Heart left ventricle (tissue), 16 donors: ENCODE measurements at places on chromosomes 12 and 14. TPM values are rescaled to one million over a fixed set of nuclear protein-coding genes. Genes with fewer than 3 reads are reported as not detected.

- DNase-seq: no peak
Measured at GRCh38 chr12:95416111-95416636, 57.8 kb upstream of the METAP2 start.

Gene KRT73
- total RNA-seq: not detected

- no peak for DNase-seq
Measured at GRCh38 chr12:25382311-25383106, 131.8 kb upstream of the KRAS start.

DNA sequence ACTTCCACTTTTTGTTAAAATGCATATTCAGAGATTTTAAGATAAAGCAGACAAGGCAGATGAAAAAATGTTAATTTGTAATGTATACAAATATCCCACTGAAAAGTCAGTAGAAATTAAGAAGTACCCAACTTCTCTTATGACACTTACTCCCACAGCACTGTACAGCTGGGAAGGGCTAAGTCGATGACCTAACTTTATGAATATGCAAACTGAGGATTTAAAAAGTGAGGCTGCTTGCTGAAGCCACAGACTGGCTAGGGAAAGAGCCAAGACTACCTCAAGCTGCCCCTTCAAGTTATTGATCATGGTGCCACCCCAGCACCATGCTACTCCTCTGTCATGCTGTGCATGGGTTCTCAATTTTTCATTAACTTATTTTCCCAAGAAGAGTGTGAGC is 17.0 kb downstream of the PPM1H start:
- no peak for DNase-seq

- no peak for DNase-seq
Measured at GRCh38 chr12:4859478-4860210, 50.1 kb upstream of the KCNA1 start.

DNA sequence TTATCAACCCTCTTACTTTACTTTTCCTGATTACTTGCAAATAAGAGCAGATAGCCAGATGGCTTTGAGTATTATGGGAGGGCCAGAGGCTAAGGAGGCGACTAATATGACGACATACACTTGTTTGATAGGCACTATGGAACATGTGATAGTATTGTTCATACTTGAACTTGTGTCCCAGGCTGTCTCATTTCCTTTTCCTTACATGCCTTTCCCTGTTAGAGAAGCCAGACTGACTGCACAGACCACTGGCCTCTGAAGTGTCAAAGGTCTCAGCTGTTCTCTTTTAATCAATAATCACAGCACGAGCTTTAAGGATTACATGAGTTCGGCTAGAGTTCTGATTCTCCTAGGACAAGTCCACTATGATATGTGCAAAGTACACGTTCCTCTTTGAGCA is 326.0 kb downstream of the PRKD1 start:
- DNase-seq: no peak

GRCh38 chr14:81618695-81619094 is 85.0 kb upstream of the SEL1L start:
- DNase-seq: no peak

- no peak for DNase-seq
Measured at GRCh38 chr12:52267699-52268098, 6.7 kb upstream of the KRT86 start.

DNA sequence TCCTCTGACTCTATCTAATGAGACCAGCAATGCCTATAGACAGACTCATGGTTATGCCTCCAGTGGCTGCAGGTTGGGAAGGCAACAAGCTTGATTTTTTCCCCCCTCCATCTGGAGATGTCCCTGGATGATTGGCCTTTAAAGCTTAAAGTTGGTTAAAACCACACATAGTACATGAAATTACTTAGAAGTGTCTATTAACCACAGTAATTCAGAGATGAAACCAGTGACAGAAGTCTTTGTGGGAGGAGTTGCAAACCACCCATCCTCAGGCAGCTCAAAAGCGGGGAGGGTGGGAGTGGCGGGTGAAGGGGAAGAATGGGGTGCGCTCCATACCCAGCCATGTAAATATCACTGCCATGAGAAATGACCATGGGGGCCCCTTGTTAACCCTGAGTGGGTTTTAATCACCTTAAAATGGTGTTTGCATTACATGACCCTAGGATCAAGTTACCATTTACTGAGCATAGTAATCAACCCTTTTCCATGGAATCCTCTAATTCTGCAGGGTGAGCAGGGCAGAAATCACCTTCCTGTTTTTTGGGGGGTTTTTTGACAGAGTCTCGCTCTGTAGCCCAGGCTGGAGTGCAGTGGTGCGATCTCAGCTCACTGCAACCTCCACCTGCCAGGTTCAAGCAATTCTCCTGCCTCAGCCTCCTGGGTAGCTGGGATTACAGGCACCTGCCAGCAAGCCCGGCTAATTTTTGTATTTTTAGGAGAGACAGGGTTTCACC is 133.5 kb downstream of the FOXN3 start:
- no peak for DNase-seq

Gene AICDA
- not detected for total RNA-seq

GRCh38 chr12:45612044-45612794 is 117.3 kb upstream of the ARID2 start:
- DNase-seq: no peak

Gene KRT83
- total RNA-seq: not detected

DNA sequence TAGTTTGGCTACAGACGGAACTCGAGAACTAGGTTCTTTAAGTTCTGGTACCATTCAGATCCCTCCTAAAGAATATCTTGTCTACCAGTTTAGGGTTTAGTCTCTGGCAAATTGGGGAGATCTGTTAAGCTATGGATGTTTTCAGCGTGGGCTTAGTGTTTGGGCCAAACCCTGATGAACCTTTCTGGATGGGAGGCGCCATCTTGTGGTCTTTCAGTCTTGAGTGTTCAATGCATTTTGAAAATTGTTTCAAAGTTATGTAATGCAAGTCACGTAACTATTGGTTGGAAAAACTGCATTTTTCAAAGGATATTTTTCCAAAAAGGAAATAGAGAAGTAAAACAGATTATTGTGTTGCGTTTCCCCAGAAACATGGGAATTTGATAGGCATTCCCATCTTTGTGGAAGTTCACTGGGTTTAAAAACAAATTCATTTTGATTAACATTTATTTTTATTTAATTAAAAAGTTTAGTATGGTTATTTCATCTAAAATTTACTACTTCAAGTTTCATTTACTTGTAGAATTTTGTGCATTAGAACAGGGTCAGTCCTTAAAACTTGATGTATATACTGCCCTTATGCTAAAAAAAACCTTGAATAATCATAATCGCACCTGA is 169.0 kb downstream of the PRIMA1 start:
- DNase-seq: no peak

- no peak for DNase-seq
Measured at GRCh38 chr14:82689948-82690347, 1156.3 kb upstream of the SEL1L start.
